ENCODE measurements at places on chromosomes 16 and 17.

DNA sequence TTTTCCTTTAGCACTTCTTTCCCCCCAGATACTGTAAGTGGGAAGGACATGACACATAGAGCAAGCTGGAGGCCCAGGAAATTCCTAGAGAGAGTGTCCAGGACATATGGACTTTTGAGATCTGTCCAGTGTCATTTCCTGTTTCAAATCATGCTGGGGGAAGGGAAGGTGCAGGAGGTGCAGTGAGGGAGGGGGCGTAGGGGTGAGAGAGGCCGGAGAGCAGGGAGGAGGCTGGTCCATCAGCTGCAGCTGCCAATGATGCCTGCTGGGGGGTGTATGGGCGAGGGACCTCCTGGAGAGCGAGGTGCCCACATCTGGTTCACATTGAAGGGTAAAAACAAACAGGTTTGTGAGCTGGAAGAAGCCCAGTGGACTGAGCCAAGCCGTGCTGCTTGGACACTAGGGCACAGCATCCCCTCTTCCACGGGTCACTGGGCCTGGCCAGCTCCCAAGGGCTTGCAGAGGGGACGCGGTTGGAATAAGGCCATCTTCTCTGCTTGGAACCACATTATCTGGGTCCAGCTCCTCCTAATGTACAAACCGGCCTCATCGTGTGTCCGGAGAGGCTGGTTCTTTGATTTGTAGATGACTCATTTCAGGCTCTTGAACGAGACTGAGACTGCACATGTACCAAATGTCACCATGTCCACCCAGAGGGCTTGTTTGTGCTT lies 70.4 kb upstream of the SMURF2 start:
- DNase-seq: no peak

- no peak for DNase-seq
Measured at GRCh38 chr17:17109907-17110306, 67.7 kb downstream of the MPRIP start.

- DNase-seq: no peak
Measured at GRCh38 chr17:29283961-29284360, 10.0 kb downstream of the NUFIP2 start.

GRCh38 chr17:77429969-77430752 lies 289.4 kb downstream of the SEC14L1 start:
- peak; percentile 35 for DNase-seq

- no peak for DNase-seq
Measured at GRCh38 chr17:45190503-45191255, 29.0 kb downstream of the HEXIM2 start.

- DNase-seq: no peak
Measured at GRCh38 chr17:40873801-40874200, 6.8 kb upstream of the KRT12 start.

GRCh38 chr17:34131386-34131785 lies 123.7 kb upstream of the CCL2 start:
- DNase-seq: no peak

GRCh38 chr16:19884611-19885450 lies at the start of gene GPRC5B:
Gene GPRC5B (minus strand): TSS chr16:19884848. CDS start chr16:19872845, 12,003 bp downstream.
- DNase-seq: no peak

- peak; percentile 36 for DNase-seq
Measured at GRCh38 chr16:48535831-48536613, 74.0 kb downstream of the N4BP1 start.

DNA sequence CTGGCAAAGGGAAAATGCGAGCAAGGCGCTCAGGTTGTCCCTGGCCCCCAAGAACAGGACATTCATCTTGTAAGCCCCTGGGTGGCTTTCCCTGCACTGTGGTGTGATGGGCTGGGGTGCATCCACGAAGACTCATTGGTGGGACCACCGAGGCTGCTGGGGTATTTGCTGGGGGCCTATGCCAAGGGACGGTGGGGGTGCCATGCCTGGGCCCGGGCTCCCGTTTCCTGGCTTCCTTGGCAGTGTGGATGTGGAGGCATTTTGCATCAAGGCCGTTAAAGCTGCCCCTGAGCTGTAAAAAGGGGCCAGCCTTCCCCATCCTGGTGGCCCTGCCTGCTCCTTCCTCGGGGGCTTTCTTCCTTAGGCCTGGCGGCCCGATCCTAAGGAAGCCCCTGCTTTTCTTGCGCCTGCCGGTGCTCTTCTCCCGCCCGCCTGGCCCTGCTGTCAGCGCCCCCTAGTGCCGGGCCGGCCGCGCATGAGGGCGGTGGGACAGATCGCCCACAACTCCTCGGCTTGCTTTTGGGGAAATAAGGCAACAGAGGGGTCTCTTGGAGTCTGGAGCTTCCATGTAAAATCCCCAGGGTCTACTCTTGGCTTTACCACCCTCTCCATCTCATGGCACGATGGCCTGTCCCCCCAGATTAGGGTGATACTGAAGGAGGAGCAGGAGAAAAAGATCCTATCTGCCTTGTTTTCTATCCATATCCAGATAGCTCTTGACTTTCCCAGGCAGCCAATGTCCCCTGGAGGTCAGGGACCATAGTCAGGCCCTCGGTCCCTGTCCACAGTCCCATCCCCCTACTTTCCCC lies 9.8 kb upstream of the TBX2 start:
- no peak for DNase-seq

GRCh38 chr16:14015948-14016347 lies 55.2 kb upstream of the MRTFB start:
- no peak for DNase-seq

DNA sequence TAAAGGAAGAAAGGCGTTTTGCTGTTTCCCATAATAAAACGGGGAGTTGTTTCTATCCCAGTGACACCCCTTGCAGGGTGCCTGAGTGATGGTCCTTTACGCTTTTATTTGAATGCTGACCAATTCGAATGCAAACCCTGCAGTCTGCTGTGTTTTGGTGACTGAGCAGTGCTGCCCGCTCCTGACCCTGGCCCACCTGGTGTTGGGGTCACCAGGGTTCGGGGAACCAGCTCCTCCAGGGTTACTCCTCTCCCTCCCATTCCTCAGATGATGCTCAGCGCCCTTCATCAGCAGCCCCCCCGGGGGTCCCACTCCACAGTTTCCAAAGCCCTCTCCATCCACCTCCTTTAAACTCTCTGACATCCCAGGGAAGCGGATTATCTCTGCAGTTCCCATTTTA lies 6.0 kb downstream of the CA4 start:
- DNase-seq: no peak

- DNase-seq: no peak
Measured at GRCh38 chr16:89404561-89404960, 85.8 kb downstream of the ANKRD11 start.
